ENCODE measurements at places on chromosomes 3 and 15.

GRCh38 chr3:115100806-115101205 lies 46.3 kb downstream of the ZBTB20 start:
- no peak for DNase-seq

DNA sequence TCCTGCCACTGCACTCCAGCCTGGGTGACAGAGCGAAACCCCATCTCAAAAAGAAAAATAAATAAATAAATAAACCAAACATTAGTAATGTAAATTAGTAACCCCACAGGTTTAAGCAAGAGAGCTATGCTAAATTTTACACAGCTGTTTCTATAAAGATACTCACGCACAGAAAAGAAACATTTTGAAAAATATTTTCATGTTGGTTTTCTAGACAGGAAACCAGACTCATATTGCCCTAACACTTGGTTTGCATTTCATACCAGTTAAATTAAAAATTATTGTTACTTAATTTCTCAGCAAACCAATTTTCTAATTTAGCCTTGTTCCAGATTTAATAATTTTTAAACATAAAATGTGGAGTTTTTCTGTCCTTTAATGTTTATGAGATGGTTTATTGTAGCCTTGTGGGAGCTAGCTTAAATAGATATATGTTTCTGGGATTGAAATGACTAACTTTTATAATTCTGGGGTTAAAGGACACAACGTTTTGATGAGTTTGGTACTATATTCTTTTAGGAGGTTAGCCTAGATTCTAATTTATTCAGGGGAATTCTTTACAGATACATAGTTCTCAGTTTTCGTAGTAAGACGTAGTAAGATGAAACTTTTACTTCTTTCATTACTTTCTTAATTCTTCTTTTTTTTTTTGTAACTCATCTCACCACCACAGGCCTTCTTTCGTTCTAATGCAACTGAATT lies 42.6 kb upstream of the SLC4A7 start:
- DNase-seq = no peak

- no peak for DNase-seq
Observed at GRCh38 chr15:83588441-83588840, 65.5 kb upstream of the ADAMTSL3 start.

DNA sequence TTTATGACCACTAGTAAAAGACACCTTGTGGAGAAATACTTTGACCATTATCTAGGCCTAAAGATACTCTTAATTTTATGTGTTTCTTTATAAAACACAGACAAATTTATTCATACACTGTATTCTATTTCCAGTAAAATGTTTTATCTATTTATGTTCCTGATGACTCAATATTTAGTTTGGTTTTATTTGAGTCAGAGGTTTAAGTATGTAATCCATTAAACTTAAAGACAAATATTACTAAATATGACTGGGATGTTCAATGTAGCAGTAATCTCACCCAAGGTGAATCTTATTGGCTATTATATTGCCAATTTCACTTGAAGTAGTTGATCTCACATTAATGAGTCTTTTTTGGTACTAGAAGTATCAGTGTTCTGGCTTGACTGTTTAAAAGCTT lies 799.7 kb downstream of the CADM2 start:
- no peak for DNase-seq

- no peak for DNase-seq
Observed at GRCh38 chr15:28914483-28915023, 28.8 kb downstream of the APBA2 start.

- DNase-seq = no peak
Observed at GRCh38 chr3:160677459-160677881, 510 bp downstream of the ARL14 start.

DNA sequence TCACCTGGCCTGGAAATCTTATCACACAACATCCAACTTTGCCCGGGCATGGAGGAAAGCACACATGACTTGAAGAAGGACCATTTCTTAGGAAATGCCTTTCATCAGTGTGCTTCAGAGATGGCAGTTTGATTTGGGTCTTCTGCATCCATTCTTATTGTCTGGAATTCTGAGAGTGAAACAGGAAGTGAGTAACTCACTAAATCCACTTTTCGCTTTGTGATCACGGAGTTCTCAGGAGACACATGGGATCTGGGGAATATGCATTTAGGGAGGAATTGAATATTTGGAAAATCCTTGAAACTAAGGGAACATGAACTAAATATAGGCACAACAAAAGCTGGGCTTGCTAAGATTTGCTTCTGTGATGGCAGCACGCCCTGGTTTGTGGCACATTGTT lies 212.5 kb upstream of the FEZF2 start:
- no peak for DNase-seq

- DNase-seq = peak; percentile 96
Observed at GRCh38 chr3:65963787-65964677, 74.7 kb downstream of the MAGI1 start.

GRCh38 chr3:30634761-30635735 lies 28.6 kb downstream of the TGFBR2 start:
- DNase-seq = no peak

- DNase-seq = no peak
Observed at GRCh38 chr3:52432691-52433141, 12.2 kb downstream of the SEMA3G start.

DNA sequence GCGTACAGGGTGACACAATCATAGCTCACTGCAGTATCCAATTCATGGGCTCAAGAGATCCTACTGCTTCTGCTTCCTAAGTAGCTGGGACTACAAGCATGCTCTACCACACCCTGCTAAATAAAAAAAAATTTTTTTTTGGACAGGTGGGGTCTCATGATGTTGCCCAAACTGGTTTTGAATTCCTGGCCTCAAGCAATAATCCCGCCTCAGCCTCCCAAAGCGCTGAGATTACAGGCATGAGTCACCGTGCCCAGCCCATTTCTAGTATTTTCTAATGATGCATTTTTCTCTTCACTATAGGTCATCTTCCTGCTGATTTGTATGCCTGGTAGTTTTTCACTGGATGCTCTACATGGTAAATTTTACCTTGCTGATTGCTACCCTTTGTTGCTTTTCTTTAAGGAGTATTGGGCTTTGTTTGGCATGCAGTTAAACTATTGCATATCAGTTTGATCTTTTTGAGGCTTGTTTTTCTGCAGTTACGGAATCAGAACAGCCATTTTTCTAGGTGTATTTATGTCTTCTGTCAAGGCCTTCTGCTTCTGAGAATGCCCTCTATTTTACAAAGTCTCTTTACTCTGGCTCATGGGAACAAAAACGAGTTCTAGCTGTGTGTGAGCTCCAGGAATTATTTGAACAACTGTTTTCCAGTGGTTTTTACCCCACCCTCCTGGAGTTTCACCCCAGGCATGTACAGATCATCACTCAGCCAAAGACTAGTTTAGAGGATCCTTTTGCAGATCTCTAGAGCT lies 14.2 kb upstream of the NPTN start:
- DNase-seq = no peak

DNA sequence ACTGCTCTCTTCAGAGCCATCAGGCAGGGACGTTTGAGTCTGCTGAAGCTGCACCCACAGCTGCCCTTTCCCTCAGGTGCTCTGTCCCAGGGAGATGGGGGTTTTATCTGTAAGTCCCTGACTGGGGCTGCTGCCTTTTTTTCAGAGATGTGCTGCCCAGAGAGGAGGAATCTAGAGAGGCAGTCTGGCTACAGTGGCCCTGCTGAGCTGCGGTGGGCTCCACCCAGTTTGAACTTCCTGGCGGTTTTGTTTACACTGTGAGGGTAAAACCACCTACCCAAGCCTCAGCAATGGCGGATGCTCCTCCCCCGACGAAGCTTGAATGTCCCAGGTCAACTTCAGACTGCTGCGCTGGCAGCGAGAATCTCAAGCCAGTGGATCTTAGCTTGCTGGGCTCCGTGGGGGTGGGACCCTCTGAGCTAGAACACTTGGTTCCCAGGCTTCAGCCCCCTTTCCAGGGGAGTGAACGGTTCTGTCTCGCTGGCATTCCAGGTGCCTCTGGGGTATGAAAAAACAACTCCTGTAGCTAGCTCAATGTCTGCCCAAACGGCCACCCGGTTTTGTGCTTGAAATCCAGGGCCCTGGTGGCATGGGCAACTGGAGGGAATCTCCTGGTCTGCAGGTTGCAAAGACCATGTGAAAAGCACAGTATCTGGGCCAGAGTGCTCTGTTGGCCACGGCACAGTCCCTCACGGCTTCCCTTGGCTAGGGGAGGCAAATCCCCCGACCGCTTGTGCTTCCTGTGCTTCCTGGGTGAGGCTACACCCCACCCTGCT lies 21.1 kb upstream of the ST6GAL1 start:
- no peak for DNase-seq

- DNase-seq = no peak
Observed at GRCh38 chr3:48548126-48548525, 8.5 kb downstream of the PFKFB4 start.

- DNase-seq = no peak
Observed at GRCh38 chr3:16439848-16440708, 73.4 kb downstream of the RFTN1 start.

DNA sequence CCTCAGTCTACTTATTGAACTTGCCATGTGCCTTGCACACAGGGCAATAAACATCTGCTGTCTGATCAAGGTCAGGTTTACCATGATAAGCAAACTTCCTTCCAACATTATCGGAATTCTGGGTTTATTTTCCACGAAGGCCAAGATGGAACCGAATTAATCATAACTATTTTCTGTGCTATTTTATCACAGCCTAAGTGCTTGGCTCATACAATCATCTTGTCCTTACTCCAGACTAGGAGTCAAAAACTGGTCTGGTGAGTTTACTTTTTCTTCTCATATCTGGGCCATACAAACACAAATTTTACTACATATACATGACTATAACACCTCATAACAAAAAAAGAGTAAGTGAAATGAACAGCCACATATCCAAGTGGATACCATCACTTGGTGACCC lies 2.3 kb downstream of the FBN1 start:
- DNase-seq = peak; percentile 38

Measured in fibroblast of mammary gland (primary cell).